NCI-H1694 treated with DMSO at 0.1 percent for 48 hours (cell line): ENCODE measurements at places on chromosomes 5 and 9.
A peak's percentile ranks its signal among the peaks of the same experiment; 100 is the strongest.

- DNase-seq = no peak
Observed at GRCh38 chr5:65066387-65067146, 297.8 kb downstream of the CWC27 start.

GRCh38 chr9:27487927-27488326 lies 36.2 kb upstream of the IFNK start:
- no peak for DNase-seq

DNA sequence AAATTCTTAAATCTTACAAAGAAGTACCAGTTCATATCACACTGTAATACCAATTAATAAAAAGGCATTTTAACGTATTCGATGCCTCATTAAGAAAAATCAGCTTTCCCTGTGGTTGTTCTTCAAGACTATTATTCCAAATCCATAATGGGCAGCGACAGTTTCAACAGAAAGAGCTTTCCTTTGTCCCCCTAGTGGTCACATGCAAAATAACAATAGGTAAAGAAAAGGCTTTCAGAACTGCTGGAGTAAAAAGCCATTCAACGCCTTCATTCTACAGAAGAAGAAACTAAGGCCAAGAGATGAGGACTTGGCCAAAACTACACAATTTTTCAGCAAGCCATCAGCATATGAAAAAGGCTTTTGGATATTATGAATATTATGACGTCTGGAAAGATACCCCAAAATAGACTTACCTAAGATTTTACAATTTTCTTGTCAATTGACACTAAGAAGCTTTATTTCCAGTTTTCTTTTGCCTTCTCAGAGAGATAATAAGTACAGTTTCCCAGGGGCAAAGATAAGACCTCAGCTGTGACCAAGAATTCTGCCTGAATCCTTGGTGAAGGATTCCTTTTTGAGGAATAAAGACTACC lies 6.7 kb upstream of the CDH6 start:
- peak; percentile 16 for DNase-seq

GRCh38 chr5:151072630-151073025 lies 8.2 kb downstream of the TNIP1 start:
- DNase-seq = no peak

DNA sequence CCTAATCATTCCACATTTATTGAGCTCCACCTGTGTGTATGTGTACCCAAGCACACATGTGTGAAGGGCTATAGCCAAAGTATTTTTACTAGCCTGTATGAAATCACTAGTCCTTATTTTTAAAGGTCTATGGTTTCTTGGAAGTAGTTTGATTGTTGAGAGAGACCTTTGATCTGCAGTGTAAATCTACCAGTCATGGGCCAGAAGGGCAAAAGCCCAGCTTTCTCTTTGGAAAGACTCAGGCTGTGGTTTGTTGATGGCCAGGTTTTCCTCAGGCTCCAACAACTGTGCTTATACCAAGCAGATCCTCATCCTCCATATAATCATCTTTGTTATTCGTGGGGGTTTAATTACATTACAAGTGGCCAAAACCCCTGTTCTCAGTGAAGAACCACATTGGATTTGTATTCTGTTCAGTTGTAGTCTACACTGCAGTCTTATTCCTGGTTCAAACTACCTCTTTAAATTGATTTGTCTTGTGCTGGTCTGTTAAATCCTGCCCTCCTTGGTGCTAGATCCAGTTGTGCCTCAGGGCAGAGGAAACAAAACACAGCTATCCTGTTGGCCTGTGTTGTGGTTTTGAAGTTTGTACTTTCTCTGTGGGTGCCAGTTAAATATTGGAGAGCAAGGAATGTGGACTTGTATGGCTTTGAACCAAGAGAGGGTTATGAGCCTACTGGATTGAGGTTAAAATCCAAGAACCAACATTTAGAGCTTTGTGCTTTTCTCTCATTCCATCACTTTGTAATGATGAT lies 13.3 kb downstream of the CDC26 start:
- no peak for DNase-seq

DNA sequence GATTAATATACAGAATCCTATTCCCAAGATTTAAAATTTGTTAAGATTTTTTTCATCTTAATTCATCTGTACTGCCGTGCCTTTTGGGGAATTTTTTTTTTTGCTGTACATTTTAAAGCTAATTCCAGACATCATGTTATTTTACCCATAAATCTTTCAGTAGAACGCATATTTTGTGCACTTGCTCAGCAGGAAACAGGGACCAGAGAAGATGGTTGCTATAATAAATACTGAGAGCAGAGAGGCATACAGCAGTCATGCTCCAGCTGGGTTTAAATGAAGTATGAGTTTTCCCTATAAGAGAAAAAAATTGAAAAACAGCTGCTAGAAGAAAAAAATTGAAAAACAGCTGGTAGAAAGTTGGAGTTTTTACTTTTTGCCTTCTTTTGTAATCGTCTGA lies 196.9 kb upstream of the PUM3 start:
- DNase-seq = no peak

- no peak for DNase-seq
Observed at GRCh38 chr9:102114557-102114956, 376.1 kb upstream of the GRIN3A start.

DNA sequence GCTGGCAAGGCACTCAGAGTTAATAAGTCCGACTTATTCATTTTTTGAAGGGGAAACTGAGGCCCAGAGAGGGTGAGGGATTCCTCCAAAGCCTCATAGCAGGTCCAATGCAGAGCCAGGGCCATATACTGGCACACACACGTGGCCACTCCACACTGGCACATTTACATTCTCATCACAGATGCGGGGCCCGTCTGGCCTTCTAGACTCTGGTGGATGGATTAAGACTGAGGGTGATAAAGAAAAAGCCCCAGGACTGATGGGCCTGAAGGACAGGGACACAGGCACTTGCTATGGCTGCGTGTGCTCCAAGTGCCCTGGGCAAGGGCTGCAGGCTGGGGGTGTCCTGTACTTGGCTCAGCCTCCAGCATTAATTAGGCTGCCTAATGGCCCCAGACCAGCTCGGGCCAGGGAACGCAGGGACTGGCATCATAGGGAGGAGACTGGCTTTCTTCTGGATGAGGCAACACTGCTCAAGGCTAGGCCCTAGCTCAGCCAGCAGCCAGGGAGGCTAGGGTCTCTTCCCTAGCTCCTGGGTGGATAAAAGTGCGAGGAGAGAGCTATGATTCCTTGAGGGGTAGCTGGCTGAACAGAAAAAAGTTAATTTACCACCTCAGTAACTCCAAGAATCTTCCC lies 28.5 kb upstream of the CSF1R start:
- no peak for DNase-seq

DNA sequence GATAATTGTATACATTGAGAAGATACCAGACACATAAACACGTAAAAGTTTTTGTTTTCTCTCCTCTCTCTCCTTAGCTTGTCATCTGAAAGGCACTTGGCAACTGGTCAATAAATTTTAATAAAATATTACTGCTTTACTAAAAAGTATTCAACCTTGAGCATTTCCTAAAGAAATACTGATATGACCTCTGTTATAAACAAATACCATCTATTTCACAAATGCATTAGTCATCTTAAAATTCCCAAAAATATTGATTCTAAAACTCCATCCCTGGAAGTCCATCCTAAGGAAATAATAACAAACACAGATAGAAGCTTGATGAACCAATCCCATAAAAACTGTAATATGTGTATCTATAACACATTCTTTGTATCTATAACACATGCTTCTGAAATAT lies 483.2 kb downstream of the TLR4 start:
- DNase-seq = no peak

DNA sequence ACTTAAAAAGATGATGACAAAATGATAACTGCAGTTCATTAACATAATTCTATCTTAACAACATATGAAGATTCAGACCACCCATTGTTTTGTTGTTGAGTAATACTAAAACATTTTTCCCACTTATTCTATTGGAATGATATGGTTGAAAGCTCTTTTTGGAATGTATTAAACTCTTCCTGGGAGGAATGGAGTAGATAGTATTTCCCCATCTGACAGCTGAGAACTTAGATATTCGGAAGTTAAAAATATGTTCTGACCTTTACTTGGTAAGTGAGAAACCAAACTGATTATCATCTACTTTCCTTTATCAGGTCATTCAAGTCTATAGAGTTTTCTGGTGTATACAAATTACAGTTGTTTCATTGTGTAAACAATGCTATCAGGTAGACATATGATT lies 452.9 kb downstream of the CSNK1G3 start:
- DNase-seq = no peak

DNA sequence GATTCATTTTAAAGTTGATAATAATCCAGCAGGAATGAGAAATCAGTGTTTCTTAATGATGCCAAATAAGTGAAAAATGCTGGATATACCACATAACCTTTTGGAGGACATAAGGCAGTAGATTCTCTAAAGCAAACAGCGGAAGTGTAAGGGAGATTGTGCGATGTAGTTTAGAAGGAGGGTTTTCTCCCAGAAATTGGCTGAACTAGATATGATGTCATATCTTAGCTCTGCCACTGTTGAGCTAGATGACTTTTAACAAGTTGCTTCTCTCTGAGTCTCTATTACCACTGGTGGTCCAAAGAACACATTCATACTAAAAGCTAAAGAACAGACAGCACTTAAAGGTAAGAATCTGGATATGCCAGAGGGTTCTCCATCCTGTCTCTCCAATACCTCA lies 107.0 kb downstream of the NR6A1 start:
- no peak for DNase-seq

DNA sequence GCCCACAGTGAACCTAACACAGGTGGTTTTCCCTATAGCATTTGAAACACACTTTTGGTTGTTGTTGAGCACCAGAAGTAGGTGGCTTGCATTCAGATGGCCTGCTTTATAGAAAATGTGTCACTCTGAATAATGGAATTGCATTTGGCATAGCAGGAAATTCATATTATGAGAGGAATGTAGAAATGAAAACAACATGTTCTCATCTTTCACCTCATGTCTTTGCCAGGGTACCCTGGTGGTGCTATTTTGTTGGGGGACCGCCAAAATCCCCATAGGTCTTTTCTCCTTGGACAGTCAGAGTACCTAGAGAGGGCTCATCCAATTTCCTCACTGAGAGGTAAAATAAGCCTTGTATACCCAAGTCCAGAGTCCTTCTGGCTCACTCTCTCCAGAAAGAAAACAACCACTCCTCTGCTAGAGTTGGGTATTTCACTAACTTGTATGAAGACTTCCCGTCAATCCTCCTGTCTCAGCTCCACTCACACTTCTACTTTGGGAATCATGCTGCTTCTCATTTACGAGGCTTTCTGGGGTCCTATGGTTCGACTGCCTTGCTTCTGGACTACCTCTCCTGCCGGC lies 67.4 kb downstream of the MRPS27 start:
- DNase-seq = no peak

DNA sequence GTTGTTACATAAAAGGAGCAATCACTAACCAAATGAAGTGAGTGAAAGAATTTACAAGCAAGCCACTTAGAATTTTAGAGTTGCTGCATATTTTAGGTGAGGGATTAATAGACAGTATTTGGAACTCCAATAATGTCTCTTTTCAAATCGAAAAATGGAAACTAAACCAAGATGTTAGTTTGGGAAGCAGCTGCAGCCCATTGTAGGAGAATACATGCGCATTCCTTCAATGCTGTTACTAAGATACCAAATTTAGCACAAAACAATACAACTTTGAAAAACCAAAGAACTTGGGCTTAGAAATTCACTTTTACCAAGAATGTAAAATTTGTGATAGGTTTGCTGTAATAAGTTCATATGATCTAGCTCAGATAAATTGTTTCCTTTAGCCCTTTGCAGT lies 411.8 kb upstream of the CDH6 start:
- no peak for DNase-seq

DNA sequence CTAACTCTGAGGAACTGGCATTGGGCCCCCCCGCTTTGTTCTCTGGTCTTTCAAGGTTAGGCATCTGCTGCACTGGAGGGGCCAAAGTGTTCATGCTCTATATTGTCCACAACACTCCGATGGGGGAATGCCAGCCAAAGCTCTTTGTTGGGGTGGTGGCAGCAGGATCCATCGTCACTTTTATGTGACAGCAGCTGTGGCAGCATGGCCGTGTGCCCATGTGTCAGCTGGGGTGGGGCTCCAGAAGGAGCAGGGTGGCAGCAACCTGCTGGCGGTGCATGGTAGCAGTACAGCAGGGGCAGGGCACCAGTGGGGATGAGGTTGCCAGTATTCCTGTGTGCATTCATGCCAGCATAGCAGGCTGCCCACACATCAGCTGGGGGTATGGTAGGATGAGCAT lies 28.2 kb downstream of the ITGA2 start:
- peak; percentile 71 for DNase-seq

- no peak for DNase-seq
Observed at GRCh38 chr5:93461756-93462155, 119.3 kb downstream of the NR2F1-AS1 start.

DNA sequence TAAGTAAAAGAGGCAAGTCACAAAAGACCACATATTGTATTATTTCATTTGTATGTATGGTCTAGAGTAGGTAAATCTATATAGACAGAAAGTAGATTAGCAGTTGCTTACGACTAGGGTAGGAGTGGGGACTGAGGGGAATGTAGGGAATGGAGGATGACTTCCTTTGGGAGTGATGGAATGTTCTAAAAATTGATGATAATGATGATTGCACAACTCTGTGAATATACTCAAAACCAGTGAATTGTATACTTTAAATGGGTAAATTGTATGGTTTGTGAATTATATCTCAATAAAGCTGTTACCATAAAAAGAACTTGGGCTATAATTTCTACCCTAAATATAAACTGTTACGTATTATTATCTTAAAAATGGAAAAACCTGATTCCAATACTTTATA lies 35.0 kb downstream of the ADAMTS6 start:
- DNase-seq = no peak
